Uterus (tissue), 4 donors: ENCODE measurements at places on chromosomes 1 and 21.
A peak's percentile ranks its signal among the peaks of the same experiment; 100 is the strongest.

- H3K4me1 ChIP-seq = no peaks in the 10 kb centered on the region
- no peak for DNase-seq
- H3K27me3 ChIP-seq = no peaks in the 10 kb centered on the region
- H3K36me3 ChIP-seq = no peaks in the 10 kb centered on the region
- no peak overlapping the region for H3K4me3 ChIP-seq
Observed at GRCh38 chr1:113918243-113918642, 10.9 kb upstream of the HIPK1 start.

DNA sequence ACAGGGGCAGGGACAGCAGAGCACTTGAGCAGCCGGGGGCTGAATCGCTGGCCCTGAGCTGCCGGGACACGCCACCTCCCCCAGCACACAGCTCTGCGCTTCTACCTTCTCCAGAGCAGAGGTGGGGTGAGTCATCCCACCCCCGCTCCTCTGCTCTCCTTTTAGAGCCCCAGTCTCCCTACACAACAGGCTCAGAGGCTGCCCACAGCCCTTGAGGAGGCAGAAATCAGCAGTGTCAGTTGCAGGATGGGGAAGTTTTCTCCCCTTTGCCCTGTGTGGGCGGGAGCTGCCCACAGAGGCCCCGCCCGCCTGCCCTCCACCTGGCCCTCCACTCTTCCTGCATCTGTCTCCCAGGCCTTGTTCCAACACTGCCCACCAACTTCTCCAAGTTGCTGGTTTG lies 94.6 kb downstream of the STUM start:
- H3K4me1 ChIP-seq = no peaks in the 10 kb centered on the region
- H3K4me3 ChIP-seq = no peak overlapping the region
- H3K27ac ChIP-seq = peak overlapping the region; percentile 83
- no peaks in the 10 kb centered on the region for H3K36me3 ChIP-seq
- no peaks in the 10 kb centered on the region for H3K27me3 ChIP-seq

DNA sequence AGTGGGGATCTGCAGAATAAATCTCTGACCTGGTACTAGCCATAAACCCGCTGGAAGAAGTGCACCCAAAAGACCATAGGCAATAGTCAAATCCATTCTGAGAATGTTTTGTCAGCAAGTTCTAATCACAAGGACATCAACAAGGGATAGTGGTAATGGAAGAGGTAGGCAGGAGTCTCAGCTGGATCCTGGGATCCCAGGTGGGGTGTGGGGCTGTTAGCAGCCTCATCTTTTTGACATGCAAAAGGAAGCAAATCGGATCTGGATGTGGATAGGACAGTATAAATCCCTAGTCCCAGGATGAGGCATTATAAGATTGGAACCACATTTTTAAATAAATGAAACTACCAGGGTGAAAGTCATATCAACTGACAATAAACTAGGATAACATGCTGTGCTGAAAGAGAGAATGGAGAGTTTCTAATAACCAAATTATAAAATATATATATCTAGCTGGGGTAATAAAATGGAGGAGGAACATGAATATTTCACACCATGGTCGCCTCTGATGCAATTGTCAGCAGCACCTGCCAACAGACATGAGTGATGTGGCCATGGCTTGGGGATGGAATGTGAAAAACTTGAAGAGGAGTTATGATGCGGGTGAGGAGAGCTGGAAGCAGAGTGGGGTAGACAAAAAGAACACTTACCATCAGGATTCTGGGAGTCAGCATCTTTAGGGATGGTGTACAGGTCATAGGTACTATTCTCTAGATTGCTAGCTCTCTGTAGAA lies 23.7 kb upstream of the PEX19 start:
- H3K36me3 ChIP-seq = no peaks in the 10 kb centered on the region
- no peak overlapping the region for H3K27ac ChIP-seq
- H3K4me3 ChIP-seq = no peak overlapping the region
- no peaks in the 10 kb centered on the region for H3K4me1 ChIP-seq
- no peak for DNase-seq

DNA sequence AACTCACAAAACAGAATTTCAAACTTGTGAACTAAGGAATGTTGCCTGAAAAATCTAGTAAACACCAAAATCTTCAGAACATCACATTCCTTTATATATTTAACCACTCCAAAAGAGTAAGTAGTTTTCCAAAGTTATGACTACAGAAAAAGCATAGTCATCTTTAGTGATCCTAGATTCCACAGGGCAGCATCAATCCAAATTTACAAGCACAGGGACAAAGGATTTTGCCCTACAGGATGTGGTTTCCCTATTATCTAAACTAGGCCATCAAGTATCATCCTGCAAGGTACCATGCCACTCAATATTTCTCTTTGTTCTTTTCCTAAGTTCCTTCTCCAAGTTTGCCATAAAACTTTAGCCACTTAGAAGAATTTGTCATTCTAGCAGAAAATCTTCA lies 33.0 kb downstream of the COP1 start:
- H3K36me3 ChIP-seq = no peaks in the 10 kb centered on the region
- no peak overlapping the region for H3K4me3 ChIP-seq
- no peak for DNase-seq
- H3K27ac ChIP-seq = no peak overlapping the region
- H3K4me1 ChIP-seq = no peaks in the 10 kb centered on the region

DNA sequence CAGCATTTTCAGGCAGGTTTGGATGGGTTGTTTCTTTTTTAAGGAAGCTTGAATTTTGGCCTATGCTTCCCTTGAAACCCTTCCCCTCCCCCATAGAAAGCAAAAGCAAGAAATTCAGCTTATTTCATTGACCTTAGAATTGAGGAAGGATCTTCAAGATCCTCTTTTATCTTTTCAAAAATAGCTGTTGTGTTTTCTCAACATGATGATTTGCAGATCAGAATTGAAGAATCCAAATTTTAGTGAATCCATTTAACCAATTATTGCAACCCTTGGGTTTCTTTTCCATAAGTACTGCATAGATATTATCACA lies 73.7 kb downstream of the LRRC8C start:
- no peaks in the 10 kb centered on the region for H3K36me3 ChIP-seq
- H3K4me3 ChIP-seq = no peak overlapping the region
- H3K27ac ChIP-seq = no peak overlapping the region
- H3K27me3 ChIP-seq = no peaks in the 10 kb centered on the region
- H3K4me1 ChIP-seq = no peaks in the 10 kb centered on the region

DNA sequence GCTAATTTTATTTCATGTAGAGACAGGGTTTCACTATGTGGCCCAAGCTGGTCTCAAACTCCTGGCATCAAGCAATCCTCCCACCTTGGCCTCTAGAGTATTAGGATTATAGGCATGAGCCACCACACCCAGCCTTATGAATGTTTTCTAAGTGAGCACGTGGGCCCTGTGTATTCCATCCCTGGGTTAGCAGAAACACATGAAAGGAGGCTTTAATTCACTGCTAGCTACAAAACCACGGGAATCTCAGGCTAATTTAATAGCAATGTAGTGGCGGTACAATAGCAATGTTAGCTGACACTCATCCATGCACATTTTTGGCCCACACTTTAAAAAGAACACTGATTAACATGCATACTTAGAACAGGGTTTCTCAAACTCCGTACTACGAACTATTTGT lies 32.0 kb downstream of the VTCN1 start:
- H3K4me1 ChIP-seq = no peaks in the 10 kb centered on the region
- H3K4me3 ChIP-seq = no peak overlapping the region
- no peaks in the 10 kb centered on the region for H3K36me3 ChIP-seq
- DNase-seq = no peak

DNA sequence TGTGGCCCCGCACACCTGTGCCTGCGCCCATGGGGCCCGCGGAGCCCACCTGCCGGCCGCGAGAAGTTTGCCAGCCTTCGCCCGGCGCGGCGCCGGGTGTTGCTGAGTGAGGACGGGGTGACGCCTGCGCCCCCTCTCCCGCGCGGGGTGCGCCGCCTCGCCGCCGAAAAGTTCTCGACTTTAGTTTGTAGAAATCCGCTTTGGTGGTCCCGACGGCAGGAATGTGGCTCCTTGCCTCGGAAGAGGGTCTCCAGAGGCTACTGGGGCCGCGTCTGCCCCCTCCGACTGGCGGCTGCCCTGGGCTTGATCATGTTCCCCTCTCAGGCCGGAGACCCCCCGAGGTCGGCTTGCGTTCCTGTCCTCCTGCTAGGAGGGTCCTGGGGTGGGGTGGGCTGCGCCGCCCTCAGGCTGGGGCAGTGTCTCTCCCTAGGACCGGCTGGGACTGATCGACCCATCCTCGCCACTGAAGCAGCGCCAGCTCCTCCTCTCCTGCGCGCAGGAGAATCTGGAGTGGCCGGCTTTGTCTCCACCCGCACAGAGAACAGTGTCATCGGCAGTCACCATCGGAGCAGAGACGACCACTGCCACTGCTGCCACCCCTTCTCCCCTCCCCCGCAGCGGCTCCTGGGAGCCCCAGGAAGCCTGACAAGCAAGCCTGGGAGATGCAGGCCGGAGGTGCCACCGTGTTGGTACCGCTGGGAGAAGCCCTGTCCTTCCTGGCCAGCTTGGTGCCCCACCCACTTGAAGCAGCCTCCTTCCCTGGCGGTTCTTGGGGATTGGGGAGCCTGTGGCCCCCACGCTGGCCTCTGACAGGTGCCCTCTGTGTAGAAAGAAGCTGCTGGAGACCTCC lies 553 bp upstream of the SLC30A2 start:
- H3K4me3 ChIP-seq = no peak overlapping the region
- H3K4me1 ChIP-seq = no peaks in the 10 kb centered on the region
- H3K27me3 ChIP-seq = peaks cover 11% of the 10 kb centered on the region
- H3K36me3 ChIP-seq = no peaks in the 10 kb centered on the region

GRCh38 chr21:45478115-45478801 lies 64.0 kb downstream of the SLC19A1 start:
- H3K27me3 ChIP-seq = no peaks in the 10 kb centered on the region
- no peaks in the 10 kb centered on the region for H3K36me3 ChIP-seq
- no peak overlapping the region for H3K4me3 ChIP-seq

DNA sequence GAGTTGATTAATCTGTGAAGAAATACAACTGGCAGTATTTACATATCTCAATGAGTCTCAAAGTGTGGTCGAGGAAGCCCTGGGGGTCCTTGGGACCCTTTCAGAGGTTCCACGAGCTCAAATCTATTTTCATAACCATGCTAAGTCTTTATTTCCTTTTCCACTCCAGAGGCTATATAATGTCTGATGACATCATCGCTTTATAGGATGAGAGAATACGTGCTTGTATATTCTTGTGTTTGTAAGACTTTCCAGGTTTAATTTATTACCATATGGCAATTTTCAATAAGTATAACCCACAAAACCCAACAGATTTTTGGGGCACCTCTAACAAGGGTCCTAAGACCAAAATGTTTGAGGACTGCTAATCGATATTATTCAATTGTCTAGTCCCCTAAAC lies 1.4 kb upstream of the SLC19A2 start:
- DNase-seq = no peak
- peak overlapping the region; percentile 71 for H3K4me3 ChIP-seq
- peak overlapping the region; percentile 97 for H3K27ac ChIP-seq

DNA sequence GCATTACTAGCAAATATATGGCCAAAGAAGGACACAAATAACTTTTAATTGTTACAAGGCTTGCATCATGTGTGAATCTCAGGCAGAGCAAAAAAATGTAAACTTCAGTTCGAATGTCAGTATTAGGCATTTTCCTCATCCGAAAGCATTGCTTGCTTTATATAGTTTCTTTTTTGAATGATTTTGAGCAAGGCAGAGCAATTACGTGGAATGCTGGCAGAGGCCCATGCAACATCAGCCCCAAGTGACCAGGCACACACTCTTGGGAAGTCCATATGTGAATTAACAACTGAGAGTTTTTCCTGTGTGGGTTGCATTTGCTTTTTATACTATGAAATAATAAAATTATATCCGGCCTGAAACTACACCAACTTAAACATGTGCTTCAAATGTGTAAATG lies 274.8 kb downstream of the PTPRC start:
- DNase-seq = no peak
- H3K27ac ChIP-seq = no peak overlapping the region
- no peaks in the 10 kb centered on the region for H3K27me3 ChIP-seq
- H3K4me1 ChIP-seq = no peaks in the 10 kb centered on the region
- H3K36me3 ChIP-seq = no peaks in the 10 kb centered on the region

- H3K4me3 ChIP-seq = no peak overlapping the region
- H3K36me3 ChIP-seq = no peaks in the 10 kb centered on the region
- DNase-seq = no peak
- H3K27me3 ChIP-seq = no peaks in the 10 kb centered on the region
- no peaks in the 10 kb centered on the region for H3K4me1 ChIP-seq
- H3K27ac ChIP-seq = no peak overlapping the region
Observed at GRCh38 chr1:21594935-21595897, 73.9 kb downstream of the RAP1GAP start.

DNA sequence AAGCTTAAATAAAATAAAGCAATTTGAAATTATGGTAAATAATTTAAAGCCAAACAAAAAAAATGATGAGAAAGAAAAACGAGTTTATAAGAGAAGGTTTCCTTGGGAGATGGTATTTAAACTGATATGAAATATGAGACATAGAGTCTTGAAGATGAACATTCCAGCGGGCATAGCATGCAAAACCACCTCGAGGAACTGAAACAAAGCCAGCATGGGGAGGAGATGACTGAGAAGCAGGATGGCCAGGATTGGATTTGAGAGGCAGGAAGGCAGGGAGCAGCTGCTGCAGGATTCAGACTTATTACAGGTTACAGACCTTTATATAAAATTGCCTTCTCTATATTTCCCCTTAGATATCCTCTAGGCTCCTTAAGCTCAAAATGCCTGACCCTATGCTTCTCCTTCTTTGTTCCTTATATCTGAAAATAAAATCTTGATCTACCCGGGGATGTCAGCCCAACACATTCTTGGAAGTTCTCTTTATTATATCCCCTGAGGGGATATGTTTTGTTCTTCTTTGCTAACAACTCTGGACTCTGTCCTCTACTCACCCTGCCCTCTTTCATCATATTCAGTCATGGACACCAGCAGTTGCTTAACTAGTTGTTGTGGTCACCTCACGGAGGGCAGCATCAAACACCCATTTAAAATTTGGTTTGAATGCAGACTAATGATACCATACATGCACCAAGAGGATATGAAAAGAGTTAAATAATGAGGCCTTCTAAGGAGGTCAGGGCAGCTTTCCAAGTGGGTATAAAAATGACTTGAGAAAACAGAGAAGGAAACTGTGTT lies 719.1 kb upstream of the B3GALT2 start:
- H3K4me3 ChIP-seq = no peak overlapping the region
- no peaks in the 10 kb centered on the region for H3K4me1 ChIP-seq
- DNase-seq = no peak
- no peak overlapping the region for H3K27ac ChIP-seq

- H3K27me3 ChIP-seq = no peaks in the 10 kb centered on the region
- no peaks in the 10 kb centered on the region for H3K4me1 ChIP-seq
- no peak for DNase-seq
- H3K27ac ChIP-seq = no peak overlapping the region
Observed at GRCh38 chr1:193706766-193707165, 520.4 kb upstream of the B3GALT2 start.

DNA sequence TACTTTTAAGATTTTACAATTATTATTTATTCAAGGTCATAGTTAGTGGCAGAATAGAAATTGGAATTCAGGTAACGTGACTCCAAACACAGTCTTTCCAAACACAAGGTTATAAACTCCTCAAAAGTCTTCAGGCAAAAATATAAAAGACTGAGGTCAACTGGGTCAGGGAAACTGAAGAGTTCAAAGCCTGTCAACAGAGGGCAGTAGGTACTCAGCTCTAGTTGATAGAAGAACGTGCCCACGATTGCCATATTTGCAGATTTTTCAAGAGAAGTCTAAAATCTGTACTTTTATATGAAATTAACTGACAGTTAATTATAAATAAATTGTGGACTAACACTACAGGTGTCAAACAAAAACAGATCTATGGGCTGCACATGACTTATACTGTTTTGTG lies 135.0 kb downstream of the LHX4 start:
- no peak overlapping the region for H3K4me3 ChIP-seq
- no peak overlapping the region for H3K27ac ChIP-seq
- H3K4me1 ChIP-seq = no peaks in the 10 kb centered on the region
- DNase-seq = no peak
- H3K36me3 ChIP-seq = no peaks in the 10 kb centered on the region

GRCh38 chr21:46191257-46191685 lies 7.0 kb upstream of the SPATC1L start:
- no peak overlapping the region for H3K27ac ChIP-seq
- peaks cover 6% of the 10 kb centered on the region for H3K4me1 ChIP-seq
- no peaks in the 10 kb centered on the region for H3K27me3 ChIP-seq
- no peaks in the 10 kb centered on the region for H3K36me3 ChIP-seq
